Daoy (cell line): ENCODE measurements at places on chromosomes 16 and 17.

- DNase-seq: no peak
Measured at GRCh38 chr17:222172-222571, 40.7 kb upstream of the DOC2B start.

- peak; percentile 93 for DNase-seq
Measured at GRCh38 chr17:82238472-82239201, 9.8 kb downstream of the SLC16A3 start.

DNA sequence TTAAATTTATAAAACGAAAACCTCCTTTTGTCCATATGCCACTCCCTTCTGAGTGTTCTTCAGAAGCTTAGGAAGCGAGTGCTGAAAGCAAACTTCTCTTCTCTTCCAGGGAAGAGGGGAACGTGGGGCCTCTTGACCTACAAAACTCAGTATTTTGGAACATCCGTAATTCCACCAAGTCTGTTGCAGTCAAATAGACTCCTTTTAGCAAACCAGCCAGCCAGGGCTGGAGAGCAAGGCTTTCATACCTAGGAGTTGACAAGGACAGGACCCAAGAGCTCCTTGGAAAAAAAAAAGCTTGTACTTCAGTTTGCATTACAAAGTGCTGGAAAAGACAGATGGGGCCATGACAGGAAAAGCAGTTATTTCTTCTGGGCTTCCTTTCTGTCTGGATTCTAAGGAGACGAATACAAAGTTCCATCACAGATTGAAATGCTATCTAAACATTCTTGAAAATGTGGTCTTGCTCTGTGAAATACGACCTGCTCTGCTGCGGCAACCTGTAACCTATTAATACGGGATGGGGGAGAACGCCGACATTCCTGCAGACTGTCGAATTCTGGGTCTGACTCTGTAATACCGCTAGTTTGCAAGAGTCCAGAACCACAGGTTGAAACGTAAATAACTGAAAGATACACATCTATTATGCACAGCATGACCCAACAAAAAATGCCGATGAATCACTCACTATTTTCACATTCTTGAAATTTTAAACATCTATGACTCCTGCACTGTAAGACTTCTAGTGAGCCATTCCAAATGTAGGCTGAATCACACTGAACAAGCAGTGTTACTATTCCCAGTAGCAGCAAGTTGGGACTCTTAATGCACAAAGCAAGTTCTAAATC, 20.6 kb downstream of the VPS53 start:
- peak; percentile 96 for DNase-seq

- peak; percentile 44 for DNase-seq
Measured at GRCh38 chr17:10579270-10579669, 29.8 kb upstream of the MYH2 start.

GRCh38 chr17:38797158-38797490, 2.2 kb downstream of the PIP4K2B start:
- DNase-seq: no peak

- no peak for DNase-seq
Measured at GRCh38 chr17:78430892-78431691, 52.6 kb downstream of the PGS1 start.

DNA sequence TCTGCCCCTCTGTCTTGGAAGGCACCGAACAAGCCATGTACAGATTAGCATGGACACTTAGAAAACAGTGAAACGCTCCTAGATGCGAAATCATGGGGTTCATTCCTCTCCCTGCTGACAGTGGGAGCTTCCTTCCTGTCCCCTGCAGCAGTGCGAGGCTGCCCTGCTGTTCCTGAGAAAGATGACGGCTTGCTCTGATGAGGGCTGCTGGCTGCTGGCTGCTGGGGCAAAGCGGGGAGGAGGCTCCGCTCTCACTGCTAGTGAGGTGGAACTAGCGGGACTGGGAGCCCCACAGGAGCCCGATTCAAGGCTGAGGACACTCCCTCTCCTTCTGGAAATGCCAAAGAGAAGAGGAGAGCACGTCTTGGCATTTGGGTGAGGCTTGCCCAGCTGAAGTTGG, 25.9 kb upstream of the CACNG4 start:
- no peak for DNase-seq

DNA sequence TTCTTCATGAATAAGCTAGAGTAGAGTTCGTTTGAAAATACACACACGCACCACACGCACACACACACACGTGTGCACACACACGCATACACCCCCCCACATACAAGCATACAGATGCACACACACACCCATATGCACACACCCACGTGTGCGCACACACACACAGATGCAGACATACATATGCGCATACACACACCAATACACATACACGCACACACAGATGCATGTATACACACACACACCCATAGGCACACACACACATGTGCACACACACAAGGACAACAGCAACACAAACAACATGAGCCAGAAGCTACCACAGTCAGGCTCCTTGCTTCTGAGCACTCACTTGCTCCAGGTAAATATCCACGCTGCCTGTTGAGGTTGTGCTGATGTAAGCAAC, 5.1 kb downstream of the IFT140 start:
- no peak for DNase-seq

GRCh38 chr17:14340857-14341754, 40.2 kb downstream of the HS3ST3B1 start:
- peak; percentile 43 for DNase-seq

- peak; percentile 45 for DNase-seq
Measured at GRCh38 chr16:72637306-72637705, 410.6 kb downstream of the ZFHX3 start.

- no peak for DNase-seq
Measured at GRCh38 chr16:769184-769784, 8.8 kb downstream of the MSLN start.

DNA sequence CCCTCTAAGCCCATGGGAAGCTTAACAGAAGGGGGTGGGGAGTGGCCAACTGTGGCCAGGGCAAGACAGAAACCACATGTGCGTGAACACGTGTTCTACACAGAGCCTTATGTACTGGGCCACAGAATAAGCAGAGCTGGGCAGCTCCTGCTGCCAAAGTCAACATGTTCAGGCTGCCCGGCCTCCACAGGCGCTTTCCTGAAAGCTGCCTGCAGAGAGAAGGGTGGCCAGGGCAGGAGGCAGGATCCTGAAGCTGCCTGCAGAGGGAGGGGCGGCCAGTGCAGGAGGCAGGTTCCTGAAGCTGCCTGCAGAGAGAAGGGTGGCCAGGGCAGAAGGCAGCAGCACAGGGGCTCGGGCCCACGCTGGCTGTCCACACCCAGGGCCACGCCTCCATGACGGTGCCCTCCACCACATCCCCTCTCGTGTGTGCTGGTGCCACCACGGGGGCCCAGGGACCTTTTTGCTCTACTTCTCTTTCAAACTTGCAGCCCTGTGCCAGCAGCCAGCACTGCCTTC, 79.5 kb downstream of the ANKRD11 start:
- peak; percentile 73 for DNase-seq

GRCh38 chr17:77106874-77107358, 33.9 kb upstream of the SEC14L1 start:
- DNase-seq: no peak

GRCh38 chr16:11056090-11056992, 112.0 kb downstream of the CLEC16A start:
- no peak for DNase-seq

DNA sequence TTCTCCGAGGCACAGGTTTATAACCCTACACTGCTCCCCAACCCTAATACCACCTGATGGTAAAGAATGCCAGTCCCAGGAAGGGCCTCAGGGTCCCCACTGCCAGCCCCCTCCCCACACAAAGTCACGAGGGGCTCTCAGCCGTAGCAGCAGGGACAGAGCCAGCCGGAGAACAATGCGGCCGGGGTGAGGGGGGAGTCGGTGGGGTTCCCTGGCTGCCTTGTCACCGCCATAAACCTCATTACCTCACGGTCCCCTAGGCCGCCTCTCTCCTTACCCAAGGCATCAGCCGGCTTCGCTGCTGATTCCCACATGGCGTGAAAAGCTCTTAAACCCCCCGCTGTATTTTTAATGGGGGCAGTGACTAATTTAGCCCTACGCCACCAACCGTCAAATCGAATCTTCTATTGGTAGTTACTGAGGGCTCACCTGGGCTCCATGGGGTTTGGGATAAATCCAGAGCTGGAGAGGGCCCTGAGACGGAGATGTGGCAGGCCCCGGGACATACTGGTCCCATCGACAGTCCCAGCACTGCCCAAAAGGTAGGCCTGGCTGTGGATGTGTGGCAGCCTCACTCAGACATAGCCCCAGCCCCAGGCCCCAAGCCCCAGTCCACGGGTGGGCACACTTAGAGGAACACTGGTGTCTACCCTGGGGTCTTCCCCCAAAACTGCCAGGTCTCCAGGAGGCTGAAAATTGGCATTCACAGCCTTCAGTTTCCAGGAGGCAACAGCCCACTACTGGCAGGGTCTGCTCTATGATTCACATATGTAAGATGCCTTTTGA, 115.3 kb downstream of the C16orf78 start:
- DNase-seq: no peak

DNA sequence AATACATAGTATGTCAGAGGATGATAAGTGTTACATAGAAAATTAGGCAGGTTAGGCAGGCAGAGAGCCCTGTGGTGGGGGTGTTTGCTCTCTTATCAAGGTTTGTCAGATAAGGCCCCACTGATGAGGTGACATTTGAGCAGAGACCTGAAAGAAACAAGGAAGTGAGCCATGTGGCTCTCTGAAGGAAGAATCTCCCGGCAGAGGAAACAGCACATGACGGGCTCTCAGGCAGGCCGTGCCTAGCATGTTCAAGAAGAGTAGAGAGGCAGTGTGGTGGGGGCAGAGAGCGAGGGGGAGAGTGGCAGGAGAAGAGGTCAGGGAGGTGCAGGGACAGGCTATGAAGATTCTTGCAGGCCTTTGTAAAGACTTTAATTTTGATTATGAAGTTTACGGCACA, 82.0 kb upstream of the ASIC2 start:
- no peak for DNase-seq

DNA sequence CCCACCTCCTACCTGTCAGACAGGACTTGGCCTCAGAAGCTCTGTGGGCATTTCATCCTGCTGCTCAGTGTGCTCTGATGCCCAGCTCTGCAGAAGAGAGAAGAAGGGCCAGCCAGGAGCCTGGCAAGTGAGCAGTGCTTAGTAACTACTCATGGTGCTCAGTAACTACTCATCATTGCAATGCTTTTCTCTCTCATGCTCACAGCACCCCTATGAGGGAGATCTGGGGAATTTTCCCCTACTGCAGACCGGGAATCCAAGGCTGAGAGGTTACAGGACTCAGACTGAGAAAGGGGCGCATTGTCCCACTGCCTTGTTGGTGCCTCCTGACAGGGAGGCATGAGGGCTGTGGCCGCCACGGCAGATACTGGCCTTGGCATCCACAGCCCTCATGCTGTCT, 261.1 kb downstream of the C16orf95 start:
- DNase-seq: peak; percentile 40

- DNase-seq: peak; percentile 53
Measured at GRCh38 chr16:51137097-51137496, 14.0 kb downstream of the SALL1 start.

- no peak for DNase-seq
Measured at GRCh38 chr16:9362050-9362449, 270.6 kb downstream of the HAPSTR1 start.

DNA sequence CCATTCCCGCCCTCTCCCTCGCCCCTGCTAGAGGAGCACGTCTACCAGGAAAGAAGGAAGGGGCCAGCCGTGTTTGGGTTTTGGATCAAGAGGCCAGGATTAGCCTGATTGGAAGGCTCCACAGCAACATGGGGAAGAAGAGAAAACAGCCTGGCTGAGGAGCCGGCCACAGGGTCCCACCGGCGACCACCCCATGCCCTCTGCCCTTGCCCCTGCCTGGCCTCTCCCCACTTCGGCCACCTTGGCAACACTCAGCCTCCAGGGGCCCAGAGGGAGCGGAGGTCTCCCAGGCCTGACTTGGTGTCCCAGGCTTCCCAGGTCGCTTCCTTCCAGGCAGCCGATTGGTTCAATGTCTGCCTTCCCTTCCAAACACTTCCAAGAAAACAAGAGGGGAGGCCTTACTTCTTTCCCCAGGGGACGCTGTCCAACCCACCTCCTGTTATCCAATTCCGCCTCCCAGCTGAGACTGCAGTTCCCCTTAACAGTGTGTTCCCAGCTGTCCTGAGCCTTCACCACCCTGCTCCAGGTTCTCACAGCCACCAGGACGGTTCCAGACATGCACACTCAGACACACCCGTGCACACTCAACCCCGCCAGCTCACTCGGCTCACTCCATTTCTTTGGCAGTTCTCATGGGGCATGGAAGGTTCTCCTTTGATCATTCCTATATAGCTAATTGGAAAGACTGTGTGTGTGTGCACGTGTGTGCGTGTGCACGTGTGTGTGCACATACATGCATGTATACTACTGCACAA, 65.4 kb downstream of the RBFOX3 start:
- no peak for DNase-seq

- DNase-seq: no peak
Measured at GRCh38 chr16:77208382-77208781, 9.2 kb downstream of the SYCE1L start.
